ENCODE measurements at places on chromosomes 2 and 18.

- DNase-seq = peak; percentile 54
Measured at GRCh38 chr2:85862426-85862825, 26.4 kb downstream of the ST3GAL5 start.

- DNase-seq = peak; percentile 8
Measured at GRCh38 chr2:176999301-176999700, 213.3 kb upstream of the HNRNPA3 start.

- DNase-seq = no peak
Measured at GRCh38 chr18:11177382-11177781, 28.0 kb upstream of the PIEZO2 start.

DNA sequence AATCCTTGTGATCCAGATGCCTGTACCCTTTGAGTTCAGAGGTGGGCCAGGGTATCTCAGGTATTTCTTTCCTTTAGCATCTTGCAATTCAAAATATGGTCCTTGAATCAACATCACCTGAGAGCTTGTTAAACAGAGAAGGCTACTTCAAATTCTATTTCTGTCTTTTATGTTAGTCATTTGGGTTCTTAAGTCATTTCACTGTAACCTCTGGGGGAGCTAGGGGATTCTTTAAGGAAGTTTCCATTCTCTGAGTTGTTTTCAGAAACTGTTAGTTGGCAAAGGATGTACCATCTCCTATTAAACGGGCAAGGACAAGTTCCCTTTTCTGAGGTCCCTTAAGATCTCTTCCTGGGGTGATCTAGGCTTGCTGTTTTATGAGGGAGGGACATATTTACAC, 16.6 kb downstream of the CFLAR start:
- DNase-seq = no peak

- no peak for DNase-seq
Measured at GRCh38 chr18:5918205-5918858, 23.0 kb upstream of the TMEM200C start.

DNA sequence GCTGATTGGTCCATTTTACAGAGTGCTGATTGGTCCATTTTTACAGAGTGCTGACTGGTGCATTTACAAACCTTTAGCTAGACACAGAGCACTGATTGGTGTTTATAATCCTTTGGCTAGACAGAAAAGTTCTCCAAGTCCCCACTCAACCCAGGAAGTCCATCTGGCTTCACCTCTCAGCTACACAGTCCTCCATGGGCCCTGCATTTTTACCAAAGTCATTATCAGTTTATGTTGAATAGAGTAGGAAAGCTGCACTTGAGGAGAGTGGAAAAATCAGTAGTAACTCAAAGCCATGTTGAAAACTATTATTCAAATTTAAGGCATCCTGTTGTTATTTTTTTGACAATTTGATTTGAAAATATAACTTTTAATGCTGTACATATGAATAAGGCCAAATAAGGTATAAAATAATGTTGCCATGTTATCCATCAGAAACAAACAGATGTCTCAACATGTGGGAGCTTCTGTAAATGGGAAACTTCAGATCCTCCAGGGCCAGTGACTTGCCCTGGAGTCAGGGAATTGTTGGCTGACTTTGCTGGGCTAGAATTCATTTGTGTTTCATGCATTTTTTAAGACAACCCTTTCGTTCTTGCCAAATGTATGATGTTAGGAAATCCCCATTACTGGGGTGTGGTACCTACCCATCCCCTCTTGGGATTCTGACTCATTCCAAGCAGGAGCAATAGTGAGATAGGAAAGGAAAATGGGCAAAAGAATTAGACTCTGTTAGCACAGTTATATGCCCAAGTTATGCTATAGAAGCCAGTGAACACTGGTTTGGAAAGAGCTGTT, 37.8 kb upstream of the CCDC195 start:
- DNase-seq = no peak

- peak; percentile 15 for DNase-seq
Measured at GRCh38 chr2:170713543-170714380, 1.4 kb upstream of the SP5 start.

- DNase-seq = peak; percentile 92
Measured at GRCh38 chr2:157830696-157831570, 45.2 kb downstream of the ACVR1 start.

DNA sequence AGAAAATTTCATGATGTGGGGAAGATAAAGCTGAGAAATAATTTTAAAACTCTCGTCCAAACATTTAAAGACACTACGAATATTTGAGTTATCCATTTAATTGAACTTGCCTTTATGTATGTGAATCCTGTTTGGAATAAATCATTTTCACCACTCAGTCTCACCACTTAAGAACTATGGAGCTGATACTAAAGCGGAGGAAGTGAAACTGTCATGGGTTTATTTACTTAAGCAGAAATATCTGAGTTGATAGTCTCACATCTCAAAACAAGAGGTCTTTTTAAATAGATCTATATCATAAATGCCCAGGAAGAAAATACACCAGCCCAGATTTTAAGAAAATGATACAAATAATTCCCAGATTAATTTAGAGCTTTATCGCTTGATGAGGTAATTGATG, 532.4 kb downstream of the ZNF804A start:
- no peak for DNase-seq

GRCh38 chr18:3979024-3979423, 476.1 kb downstream of the DLGAP1 start:
- no peak for DNase-seq

GRCh38 chr2:70967189-70967588, 11.2 kb upstream of the ANKRD53 start:
- no peak for DNase-seq

DNA sequence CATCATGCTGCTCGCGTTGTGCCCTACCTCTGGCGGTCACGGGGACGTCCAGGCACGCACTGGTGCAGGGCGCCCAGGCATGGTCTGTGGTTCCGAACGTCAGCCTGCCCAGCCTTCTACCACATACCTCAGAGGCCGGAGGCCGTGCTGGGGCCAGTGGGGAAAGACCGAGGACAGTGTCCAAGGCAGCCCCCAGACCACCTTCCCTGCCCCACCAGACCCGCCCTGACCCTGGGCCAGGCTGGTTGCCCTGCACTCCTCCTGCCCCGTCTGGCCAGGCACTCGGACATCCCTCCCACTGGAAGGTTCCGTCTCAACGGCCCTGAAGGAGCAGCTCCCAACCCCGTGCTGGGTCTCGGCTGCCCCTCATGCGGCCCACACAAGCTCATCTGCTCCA, 32.8 kb downstream of the SLC66A2 start:
- no peak for DNase-seq

DNA sequence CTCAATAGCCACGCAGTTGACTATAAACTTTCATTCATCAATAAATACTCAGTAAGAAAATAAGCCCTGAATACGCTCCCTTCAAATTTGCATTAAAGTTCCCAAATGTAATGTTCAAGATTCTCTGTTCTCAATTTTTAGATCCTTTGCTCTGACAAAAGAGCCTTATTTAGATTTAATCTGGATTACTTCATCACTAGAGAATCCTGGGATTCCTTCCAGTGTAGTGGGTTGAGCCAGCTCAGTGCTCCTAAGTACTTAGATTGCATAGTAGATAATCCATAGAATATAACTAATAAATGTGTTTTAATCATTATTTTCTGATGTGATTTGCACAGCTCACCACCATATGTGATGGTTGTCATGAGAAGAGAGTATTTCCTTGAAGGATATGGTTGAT, 1286.2 kb downstream of the SUCLG1 start:
- peak; percentile 1 for DNase-seq

GRCh38 chr2:23788100-23788499, 138.8 kb downstream of the ATAD2B start:
- DNase-seq = no peak

GRCh38 chr18:2313332-2313731, 258.0 kb downstream of the METTL4 start:
- DNase-seq = no peak

DNA sequence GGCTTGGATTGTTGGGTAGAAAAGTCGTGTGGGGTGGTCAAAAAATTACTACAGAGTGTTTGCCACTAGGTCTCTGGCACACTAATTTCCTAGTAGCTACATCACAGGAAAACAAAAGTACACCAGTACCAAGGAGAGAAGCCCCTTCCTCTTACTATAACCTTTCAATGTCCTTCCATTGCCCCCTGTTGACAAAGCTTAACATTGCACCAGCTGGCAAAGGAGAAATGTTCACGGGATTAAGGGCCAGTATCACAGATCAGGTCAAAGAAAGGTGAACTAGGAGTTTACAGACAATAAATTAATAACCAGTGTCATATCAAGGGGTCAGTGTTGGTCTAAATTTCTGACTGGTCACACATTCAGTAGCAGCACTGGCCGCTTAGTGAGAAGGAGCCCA, 1139.6 kb upstream of the FAM98A start:
- DNase-seq = no peak

GRCh38 chr18:33820517-33821371, 242.7 kb downstream of the ASXL3 start:
- DNase-seq = peak; percentile 20

DNA sequence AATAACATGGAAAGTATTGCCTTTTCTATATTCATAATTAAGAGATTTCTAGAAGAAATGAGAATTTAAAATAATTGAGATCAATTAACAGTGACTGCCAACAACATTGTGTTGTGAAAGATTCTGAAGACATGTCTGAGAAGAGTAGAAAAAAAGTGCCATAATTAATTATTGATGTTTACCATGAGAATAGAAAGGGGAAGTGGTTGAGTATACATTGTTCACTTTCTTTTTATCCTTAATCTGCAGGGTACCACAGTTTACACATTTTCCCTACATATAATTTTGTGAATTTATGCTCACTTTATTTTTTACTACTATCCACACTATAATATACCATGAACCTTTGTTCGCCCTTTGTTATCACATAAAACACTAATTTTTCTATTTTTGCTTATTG, 47.1 kb upstream of the UBE2E3 start:
- no peak for DNase-seq

GRCh38 chr2:121810959-121811853, 55.8 kb downstream of the TSN start:
- DNase-seq = peak; percentile 83

GRCh38 chr2:55080204-55080738, 30.0 kb upstream of the RTN4 start:
- DNase-seq = no peak

- DNase-seq = no peak
Measured at GRCh38 chr2:29016504-29016903, 35.4 kb downstream of the TOGARAM2 start.

- DNase-seq = peak; percentile 57
Measured at GRCh38 chr2:221895366-221896121, 323.4 kb upstream of the EPHA4 start.

DNA sequence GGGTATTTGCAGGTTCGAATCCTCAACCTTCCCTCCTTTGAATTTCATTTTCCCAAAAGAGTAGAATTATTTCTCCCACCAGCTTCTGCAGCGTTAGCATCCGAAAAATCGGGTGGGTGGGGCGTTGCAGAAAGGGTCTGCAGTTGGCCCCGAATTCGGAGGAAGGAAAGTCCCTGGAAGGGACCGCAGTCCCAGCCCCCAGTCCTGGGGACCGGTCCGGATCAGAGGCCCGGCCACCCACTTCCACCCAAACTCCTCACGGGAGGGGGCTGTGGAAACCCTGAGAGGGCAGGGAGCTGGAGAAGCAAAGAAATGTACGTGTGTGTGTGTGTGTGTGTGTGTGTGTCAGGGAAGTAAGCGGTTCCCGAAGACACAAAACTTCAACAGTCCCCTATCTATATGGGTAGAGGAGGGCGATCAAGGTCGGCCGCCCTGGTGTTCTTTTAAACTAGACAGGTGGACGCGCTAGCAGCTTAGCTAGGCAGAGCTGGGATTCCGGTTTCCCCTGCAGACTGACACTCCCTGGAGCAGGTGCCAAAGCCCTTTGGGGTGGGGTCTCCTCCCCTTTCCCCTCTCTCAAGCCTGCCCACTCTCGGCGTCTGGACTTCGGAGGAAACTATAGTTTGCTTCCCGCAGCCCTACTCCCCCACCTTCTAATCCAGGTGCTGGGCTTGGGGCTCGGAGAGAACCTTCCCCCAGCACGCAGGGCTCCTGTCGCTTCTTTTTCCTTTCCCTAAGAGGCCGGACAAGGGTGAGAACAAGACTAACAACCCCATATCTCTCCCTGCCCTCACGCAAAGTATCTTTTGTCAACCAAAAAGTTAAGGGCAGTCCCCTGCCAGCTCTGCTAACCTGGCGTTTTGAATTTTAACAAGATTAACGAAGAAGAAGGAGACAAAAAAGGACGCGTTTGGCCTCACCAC, 4.8 kb upstream of the ONECUT2 start:
- no peak for DNase-seq

GRCh38 chr18:48402953-48403352, 6.2 kb downstream of the ZBTB7C start:
- DNase-seq = peak; percentile 57

DNA sequence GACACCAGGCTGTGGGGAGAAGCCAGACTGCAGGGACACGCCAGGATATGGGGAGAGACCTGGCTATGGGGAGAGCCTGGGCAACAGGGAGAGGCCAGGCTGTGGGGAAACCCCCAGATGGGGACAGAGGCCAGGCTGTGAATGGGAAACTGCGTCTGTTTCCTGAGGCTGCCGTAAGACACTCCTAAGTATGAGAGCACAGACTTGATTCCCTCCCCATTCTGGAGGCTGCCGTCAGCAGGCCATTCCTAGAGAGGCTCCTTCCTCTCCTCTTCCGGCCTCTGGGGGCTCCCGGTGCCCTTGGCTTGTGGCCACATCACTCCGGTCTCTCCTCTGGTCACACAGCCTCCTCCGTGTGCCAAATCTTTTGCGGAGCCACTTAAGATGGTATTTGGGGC, 32.3 kb downstream of the ADI1 start:
- no peak for DNase-seq
